BJ (cell line): ENCODE measurements at places on chromosomes 2 and 18. TPM values are rescaled to one million over a fixed set of nuclear protein-coding genes. Genes with fewer than 3 reads are reported as not detected.

DNA sequence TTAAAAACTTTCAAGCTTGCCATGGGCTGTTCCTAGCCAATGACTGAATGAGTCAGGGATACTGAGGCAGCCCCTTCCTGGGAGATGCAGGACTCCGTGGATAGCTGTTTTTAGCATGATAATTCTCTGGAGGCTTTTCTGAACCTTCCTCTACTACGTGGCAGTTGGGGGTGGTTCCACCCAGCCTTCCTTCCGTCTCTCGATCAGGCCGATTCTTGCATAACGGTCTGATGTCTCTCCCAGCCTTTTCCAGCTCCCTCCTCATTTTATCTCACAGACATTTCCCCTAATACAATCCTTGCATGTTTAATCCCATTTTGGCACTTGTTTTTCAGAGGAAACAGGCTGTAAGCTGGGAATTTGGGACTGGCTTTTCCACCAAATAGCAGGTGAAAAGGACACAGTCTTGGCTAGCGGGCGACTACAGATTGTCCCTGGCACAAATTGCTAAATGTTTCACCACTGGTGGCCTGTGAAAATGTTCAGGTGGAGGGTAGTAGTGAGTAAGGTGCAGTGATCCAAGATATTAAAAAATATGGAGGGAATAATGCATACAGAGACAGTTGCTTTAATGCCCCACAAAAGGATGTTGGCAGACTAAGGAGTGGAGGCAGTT is 21.0 kb upstream of the CTLA4 start:
- no peak for DNase-seq

- no peak for DNase-seq
These were observed 755 bp upstream of the ATP9B start for GRCh38 chr18:79068341-79068936.

GRCh38 chr2:125259451-125259850 is 1234.4 kb downstream of the CNTNAP5 start:
- no peak for DNase-seq

GRCh38 chr2:38092196-38092902 is 16.4 kb upstream of the CYP1B1 start:
- no peak for DNase-seq

GRCh38 chr2:7858624-7859023 is 823.2 kb upstream of the ID2 start:
- no peak for DNase-seq

DNA sequence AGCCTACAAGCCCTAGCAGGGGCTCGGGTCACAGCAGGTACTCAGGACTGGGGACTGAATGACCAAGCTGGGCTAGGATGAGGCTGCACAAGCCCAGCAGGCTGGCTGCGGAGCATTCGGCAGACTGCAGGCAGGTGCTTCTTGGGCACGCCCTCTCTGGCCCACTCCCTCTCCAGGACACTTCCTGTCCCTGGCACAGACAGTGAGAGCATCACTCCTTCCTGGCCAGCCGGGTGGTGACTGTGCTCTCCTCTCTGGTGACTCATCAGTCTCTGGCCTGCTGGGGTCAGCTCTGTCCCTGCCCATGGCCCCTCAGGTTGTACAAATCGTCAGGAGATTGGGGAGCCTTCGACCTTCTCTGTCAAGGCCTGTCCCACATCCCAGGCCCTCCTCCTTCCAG is 22.5 kb downstream of the C1QL2 start:
- DNase-seq = no peak

GRCh38 chr2:45899926-45900325 is 248.5 kb downstream of the PRKCE start:
- DNase-seq = no peak

DNA sequence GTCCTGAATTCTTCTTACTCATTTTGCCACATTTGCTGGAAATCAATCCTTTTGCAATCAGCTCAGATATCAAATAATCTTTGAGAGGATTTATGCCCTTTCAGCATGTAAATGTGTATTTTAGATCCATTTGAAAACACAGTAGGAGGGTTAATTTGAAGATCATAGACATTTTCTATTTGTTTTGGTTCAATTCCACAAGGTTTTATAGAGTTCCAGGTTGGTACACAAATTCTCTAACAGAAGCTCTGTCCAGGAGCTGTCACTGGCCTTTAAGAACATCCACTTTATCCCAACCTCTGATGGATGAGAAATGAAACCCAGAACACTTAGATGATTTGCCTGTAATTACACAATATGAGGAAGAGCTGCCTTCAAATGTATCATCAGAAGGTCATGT is 157.3 kb upstream of the CHAC2 start:
- no peak for DNase-seq

DNA sequence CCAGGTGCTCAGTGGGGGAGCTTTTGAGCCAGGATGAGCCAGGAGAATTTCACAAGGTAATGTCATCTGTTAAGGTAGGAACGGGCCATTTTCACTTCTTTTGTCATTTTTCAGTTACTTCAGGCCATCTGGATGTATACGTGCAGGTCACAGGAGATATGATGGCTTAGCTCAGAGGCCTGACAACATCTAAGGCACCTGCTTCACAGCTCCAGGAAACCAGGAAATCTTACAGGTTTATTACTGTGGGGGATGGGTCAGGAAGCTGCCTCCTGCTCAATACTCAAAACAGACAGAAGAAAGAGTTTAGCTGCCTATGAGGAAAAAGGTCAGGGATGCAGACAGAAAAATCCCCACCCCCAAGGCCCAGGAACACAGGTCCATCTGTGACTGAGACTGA is 364.3 kb upstream of the LRP1B start:
- DNase-seq = no peak

GRCh38 chr2:218953366-218953954 is 6.0 kb upstream of the CDK5R2 start:
- DNase-seq = no peak

DNA sequence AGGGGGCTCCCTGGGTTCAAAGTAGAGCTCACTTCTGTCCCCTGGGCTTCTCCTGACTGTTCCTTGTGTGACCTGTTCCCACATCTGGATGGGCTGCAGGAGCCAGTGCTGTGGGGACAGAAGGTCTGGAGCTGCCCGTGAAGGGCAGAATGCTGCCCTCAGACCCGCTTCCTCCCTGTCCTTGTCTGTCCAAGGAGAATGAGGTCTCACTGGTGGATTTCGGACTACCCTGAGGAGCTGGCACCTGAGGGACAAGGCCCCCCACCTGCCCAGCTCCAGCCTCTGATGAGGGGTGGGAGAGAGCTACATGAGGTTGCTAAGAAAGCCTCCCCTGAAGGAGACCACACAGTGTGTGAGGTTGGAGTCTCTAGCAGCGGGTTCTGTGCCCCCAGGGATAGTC is 15.5 kb downstream of the EMX1 start:
- no peak for DNase-seq

GRCh38 chr2:30820381-30821055 is 13.3 kb upstream of the CAPN13 start:
- no peak for DNase-seq

GRCh38 chr2:139067874-139068273 is 287.7 kb upstream of the NXPH2 start:
- no peak for DNase-seq

DNA sequence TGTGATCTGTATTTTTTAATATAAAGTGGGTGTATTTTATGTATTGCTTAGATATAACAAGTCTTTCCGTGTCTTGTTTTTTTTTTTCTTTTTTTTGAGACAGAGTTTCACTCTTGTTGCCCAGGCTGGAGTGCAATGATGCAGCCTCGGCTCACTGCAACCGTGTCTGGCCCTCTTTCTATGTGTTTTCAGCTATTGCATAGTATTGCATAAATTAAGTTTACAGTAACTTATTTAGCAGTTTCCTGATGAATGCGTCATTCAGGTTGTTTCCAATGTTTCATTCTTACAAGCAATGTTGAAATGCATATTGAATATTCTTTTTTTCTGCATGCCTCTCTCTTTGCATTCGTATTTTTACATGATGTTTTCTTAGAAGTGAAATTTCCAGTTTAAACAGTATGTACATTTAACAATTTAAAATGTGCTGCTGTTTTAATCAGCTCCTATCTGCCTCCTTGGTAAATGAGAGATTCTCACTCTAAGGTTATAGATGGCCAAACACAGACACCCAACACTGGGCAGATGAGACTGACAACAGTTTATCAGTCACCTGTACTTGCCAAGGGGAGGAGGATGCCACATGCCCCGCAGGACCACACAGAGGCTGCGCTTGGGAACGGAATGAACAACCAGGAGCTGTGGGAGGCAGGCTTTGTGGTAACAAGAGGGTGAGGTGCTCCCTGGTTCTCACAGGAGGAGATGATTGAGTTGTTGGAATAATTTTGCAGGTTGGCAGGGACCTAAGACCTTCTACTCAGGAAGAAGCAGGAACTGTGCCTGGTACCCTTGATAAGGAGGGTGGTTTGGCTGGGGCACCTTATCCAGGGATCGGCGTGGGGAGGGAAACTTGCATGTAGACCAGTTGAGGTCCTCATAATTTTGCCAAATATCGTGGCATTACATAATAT is 7.5 kb downstream of the SLC9A4 start:
- DNase-seq = no peak

- DNase-seq = no peak
These were observed 1313.0 kb upstream of the FAM98A start for GRCh38 chr2:34912084-34912483.

GRCh38 chr18:58803978-58804377 is 60.7 kb upstream of the ZNF532 start:
- no peak for DNase-seq

GRCh38 chr2:126634273-126634861 is 21.6 kb upstream of the GYPC start:
- DNase-seq = no peak

GRCh38 chr2:43853141-43854081 is 14.6 kb downstream of the ABCG8 start:
- DNase-seq = no peak

DNA sequence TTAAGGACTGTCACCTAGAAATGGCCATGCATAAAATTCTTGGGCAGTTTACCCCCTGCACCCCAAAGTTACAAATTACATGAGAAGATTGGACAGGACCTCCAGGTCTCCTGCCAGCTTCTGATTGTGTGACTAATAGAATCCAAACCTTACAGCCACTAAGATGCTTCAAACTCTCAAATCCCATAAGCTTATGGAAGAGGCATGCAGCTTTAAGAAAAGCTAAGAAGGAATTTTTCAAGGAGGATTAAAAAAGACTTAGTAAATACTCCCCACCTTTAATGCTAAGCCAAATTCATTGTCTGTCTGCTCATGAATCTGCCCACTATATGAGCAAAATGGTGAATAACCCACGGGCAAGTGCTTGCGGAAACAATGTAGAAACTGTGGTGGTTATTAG is 86.3 kb downstream of the MAIP1 start:
- DNase-seq = no peak

DNA sequence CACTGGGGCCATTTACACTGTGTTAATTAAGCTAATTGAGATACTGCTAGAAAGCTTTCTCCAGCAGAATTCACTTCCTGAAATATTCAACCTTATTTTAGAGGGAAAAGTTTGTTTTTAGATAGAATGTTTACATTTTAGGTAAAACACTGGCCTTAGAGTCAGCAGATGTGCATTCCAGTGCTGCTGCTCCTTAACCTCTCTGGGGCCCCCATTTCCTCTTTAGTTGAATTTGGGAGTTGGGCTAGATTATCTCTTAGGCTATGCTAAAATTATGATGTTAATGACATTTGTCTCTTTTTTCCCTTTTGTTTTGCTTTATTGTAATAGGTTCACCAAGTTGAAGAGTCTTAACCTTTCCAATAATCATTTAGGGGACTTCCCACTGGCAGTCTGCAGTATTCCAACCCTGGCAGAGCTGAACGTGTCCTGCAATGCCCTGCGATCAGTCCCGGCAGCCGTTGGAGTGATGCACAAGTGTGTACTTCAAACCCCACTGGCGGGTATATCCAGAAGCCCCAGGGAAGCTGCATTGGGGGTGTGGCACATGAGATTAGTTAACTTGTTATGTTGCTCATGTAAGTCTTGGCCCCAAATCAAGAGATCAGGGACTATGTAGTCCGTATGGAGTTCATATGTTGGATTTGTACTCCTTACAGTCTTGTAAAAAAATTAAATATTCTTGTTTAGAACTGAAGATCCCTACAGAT is 179.5 kb downstream of the PHLPP1 start:
- no peak for DNase-seq

DNA sequence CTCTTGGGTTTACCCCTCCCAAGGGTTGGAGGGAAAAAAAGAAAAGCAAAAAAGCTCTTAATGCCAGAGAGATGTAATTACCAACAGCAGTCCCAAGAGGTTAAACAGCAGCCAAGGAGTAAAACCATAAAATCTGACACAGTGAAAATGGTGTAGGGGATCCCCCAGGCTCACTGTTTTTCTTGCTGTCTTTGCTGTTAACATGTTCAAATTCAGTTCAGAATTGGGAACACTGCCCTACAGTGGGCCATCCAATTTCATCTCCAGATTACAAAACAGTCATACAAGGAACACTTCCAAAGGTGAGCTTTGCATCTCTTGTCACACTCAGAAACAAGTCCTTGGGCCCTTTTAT is 54.5 kb downstream of the PLEKHM3 start:
- no peak for DNase-seq

GRCh38 chr18:40907842-40908241 is 1047.2 kb upstream of the PIK3C3 start:
- no peak for DNase-seq

DNA sequence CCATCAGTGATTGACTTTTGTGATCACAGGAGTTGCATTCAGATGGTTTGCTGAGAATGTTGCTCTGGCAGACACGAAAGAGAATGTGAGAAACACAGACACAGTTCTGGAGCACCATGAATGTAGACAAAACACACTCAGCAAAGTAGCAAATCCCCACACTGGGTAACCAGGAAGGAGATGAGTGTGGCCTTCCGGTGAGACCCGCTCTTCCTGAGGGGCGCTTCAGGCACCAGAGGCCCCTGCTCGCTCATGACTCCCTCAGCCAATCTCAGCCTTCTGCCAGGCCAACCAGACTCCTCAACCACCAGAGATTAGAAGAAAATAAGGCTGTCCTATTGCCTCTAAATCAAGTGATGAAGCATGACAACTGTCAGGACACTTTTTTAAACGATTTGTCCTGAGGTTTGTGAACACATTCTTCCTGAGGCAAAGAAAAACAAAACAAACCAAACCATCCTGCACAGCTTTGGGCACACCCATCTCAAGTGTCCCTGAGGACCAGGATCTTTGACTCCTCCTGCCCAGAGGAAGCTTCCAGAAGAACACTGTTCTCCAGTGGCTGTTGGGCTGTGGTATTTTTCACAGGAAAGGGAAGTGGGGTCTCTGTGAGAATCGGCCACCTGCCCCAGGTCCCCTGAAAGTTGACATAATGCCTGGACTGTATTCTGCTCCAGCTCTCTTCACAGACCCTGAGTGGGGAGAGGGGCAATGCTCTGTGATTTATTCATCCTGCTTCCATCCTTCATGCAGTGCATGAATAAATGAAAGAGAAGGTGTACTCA is 152.8 kb downstream of the BCL11A start:
- no peak for DNase-seq

The PARD6G gene
- polyA plus RNA-seq = 0.93 and 0.96 TPM in 2 replicates

The PLCD4 gene
- 1.0 and 1.1 TPM in 2 replicates for polyA plus RNA-seq

The ANKRD30BL gene
- not detected in 2 replicates for polyA plus RNA-seq

The EIF4E2 gene
- polyA plus RNA-seq = 23.1 and 36.4 TPM in 2 replicates

The OSR1 gene
- 4.3 and 6.7 TPM in 2 replicates for polyA plus RNA-seq

The CPO gene
- not detected in 2 replicates for polyA plus RNA-seq

The HOXD8 gene
- 0.86 and 1.7 TPM in 2 replicates for polyA plus RNA-seq

The LOXL3 gene
- 95.8 and 130 TPM in 2 replicates for polyA plus RNA-seq
